ENCODE measurements at places on chromosomes 11 and 22.

- no peak for DNase-seq
Observed at GRCh38 chr11:64677441-64678023, 45.5 kb downstream of the NRXN2 start.

DNA sequence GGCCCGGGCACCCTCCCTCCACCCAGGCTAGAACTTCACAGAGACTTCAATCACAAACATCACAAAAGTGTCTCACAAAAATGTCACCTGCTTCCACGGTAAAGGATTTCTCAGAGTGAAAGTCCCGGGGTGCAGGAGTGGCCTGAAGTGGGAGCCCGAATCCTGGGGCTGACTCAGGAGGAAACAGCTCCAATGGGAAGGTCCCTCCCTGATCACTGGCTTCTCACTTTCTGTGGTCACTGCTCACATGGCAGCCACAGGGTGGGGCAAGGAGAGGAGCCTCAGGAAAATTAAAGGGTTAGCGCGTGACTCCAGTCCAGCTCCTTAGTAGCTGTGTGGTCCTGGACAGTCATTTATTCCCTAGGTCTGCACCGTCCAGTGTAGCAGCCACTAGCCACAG lies 564.5 kb upstream of the B3GAT1 start:
- no peak for DNase-seq

DNA sequence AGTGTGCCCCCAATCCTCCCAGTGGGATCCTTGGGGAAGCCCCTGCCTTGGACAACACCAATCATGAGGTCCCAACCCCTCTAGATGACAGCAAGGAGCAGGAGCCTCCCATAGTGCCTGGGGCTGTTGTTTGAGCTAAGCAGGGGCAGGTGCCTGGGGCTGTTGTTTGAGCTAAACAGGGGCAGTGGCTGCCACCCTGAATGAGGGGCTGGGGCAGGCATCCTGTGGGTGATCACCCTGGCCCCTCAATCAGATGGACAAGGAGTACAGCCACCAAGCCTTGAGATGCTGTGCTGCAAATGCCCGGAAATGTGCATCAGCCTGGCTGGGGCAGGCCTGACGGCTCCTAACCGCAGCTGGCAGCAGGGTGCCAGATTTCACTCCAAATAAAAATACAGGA lies 66.7 kb downstream of the MYEOV start:
- DNase-seq = no peak

- DNase-seq = no peak
Observed at GRCh38 chr11:44873537-44873936, 77.1 kb downstream of the TP53I11 start.

GRCh38 chr11:75689863-75690609 lies 21.2 kb upstream of the MAP6 start:
- no peak for DNase-seq

- no peak for DNase-seq
Observed at GRCh38 chr11:13222285-13222684, 55.3 kb upstream of the BMAL1 start.

- DNase-seq = no peak
Observed at GRCh38 chr11:2574553-2575535, 125.0 kb downstream of the KCNQ1OT1 start.

DNA sequence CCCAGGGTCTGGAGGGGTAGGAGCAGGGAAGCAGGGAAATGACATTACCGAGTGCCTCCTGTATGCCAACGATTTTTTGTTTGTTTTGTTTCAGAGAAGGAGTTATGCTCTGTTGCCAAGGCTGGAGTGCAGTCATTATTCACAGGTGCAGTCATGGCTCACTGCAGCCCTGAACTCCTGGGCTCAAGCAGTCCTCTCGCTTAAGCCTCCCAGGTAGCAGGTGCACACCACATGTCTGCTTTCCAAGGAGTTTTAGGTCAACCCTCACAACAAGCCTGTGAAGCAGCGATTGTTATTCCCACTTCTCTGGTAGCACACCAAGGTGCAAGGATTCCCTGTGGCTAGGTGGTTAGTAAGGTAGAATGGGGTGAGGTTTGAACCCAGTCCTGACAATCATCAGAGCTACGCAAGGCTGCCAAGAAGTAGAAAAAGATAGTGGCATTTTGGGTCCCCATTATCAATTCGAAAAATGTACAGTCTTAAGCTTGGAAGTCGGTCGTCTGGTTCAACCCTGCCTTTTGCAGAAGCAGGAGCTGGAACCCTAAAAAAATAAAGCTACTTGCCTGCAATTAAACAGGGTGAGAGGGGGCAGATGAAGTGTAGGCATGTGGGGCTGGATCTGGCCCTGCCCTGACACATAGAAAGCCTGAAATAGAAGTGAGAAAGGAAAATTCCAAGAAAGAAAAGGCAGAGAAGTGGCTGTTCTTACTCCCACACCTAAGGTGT lies 9.1 kb downstream of the UCP3 start:
- DNase-seq = no peak

Data from H54 (cell line).